ENCODE measurements at places on chromosomes 1 and 21.

DNA sequence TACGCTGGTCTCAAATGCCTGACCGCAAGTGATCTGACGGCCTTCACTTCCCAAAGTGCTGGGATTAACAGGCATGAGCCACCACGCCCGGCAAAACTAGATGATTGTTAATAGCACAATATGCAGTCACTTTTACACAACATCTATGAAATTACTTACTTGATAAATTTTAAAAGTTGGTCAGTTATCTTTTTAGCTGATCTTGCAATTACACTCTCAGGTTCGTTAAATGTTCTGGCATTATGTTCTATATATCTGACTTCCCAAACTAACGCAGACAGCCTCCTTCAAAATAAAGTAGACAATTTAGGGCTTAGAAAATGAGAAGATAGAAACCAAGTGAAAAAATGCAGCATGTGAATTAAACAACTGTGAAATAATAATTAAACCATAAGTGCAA is 31.8 kb upstream of the PSMG1 start:
- no peak overlapping the region for H3K27ac ChIP-seq
- DNase-seq: no peak
- peaks cover 45% of the 10 kb centered on the region for H3K36me3 ChIP-seq
- no peaks in the 10 kb centered on the region for H3K27me3 ChIP-seq
- H3K4me1 ChIP-seq: peaks cover 9% of the 10 kb centered on the region

DNA sequence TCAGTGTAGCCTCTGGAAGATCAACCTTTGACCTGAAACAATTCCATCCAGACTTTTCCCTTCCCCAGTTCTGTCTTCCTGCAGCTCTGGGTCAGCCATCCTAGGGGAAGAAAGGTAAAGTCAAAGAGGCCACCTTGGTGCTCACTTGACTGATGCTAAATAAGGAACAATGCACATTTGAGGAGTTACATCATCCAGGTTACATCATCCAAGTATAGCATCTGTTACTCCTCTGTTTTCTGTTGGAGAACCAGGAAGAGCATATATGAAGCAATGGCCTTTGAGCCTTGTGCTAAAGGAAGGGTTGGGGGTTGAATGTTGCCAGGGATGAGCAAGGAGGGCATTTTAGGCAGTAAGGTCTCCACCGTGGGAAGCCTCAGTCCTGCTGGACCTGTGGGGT is 3.1 kb upstream of the DSCAM start:
- H3K27me3 ChIP-seq: peaks cover 7% of the 10 kb centered on the region
- no peaks in the 10 kb centered on the region for H3K36me3 ChIP-seq
- H3K4me3 ChIP-seq: no peak overlapping the region
- no peaks in the 10 kb centered on the region for H3K4me1 ChIP-seq

- no peak overlapping the region for H3K27ac ChIP-seq
- peaks cover 3% of the 10 kb centered on the region for H3K27me3 ChIP-seq
- DNase-seq: peak; percentile 27
- H3K4me3 ChIP-seq: no peak overlapping the region
- no peaks in the 10 kb centered on the region for H3K36me3 ChIP-seq
- H3K4me1 ChIP-seq: peaks cover 9% of the 10 kb centered on the region
These were observed 9.9 kb upstream of the ETV3 start for GRCh38 chr1:157147906-157148700.

DNA sequence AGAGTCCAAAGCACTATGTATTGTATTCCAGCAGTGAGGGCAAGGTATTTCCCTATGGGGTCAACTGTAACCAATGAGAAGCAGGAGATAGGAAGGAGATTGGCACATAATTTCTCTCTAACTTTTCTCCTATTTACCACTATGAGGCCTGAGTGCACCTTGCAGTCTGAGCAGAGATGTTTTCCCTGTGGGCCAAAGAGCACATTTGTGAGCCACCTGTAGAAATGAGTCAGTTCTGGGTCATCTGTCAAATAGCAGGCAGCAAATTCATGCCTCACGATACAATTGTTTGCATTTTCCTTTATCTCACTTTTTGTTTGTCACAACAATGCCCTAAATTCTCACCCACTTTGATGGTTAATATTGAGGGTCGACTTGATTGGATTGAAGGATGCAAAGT is 547.2 kb upstream of the NCAM2 start:
- H3K27me3 ChIP-seq: no peaks in the 10 kb centered on the region
- no peaks in the 10 kb centered on the region for H3K36me3 ChIP-seq
- H3K27ac ChIP-seq: no peak overlapping the region
- no peak overlapping the region for H3K4me3 ChIP-seq

GRCh38 chr1:54481201-54481884 is 66.7 kb upstream of the ACOT11 start:
- no peak overlapping the region for H3K4me3 ChIP-seq
- peaks cover 2% of the 10 kb centered on the region for H3K27me3 ChIP-seq
- no peak overlapping the region for H3K27ac ChIP-seq
- H3K4me1 ChIP-seq: peaks cover 15% of the 10 kb centered on the region
- DNase-seq: no peak
- H3K36me3 ChIP-seq: no peaks in the 10 kb centered on the region

DNA sequence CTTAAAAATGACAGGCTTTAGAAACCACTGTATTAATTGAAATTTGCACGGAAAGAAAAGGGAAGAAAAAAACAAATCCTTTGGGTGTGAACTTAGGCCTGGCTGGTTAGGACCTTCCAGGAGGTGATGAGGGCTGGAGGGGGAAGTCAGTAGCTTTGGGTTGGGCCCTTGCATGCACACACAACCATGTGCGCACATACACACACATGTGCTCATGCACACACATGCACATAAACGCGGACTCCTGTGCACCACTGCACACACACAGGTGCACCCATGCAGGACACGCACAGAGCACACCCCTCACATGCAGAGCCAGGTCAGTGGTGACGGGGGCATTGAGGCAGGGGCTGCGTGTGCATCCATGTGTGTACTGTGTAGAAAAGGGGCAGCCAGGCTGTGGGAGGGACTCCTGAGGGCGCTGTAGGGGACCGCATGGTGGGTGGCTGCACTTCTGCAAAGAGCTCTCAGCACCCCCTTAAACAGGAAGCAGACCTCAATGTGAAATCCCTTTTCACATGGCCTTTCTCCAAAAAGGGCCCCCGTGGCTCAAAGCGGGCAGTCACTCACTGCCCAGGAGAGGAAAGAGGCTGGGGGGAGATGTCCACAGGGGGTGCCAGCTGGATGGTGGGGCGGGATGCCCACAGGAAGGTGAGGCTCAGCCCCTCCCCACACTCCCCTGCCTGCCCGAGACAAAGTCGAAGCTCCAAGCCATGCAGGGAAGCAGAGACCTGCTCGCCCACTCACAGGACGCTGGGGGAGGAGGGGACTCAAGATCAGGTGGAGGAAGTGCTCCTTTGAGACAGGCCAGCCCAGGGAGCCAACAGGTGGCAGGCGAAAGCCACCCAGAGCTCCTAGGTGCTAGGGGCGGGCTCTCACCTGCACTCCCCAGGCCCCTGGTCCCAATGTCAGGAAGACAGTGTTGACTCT is 95.2 kb downstream of the ITPKB start:
- H3K27me3 ChIP-seq: no peaks in the 10 kb centered on the region
- no peak overlapping the region for H3K4me3 ChIP-seq
- H3K27ac ChIP-seq: peak overlapping the region; percentile 80

GRCh38 chr1:100323419-100324106 is 28.7 kb upstream of the CDC14A start:
- no peaks in the 10 kb centered on the region for H3K36me3 ChIP-seq
- no peaks in the 10 kb centered on the region for H3K4me1 ChIP-seq
- no peak overlapping the region for H3K27ac ChIP-seq
- no peak for DNase-seq
- no peak overlapping the region for H3K4me3 ChIP-seq
- no peaks in the 10 kb centered on the region for H3K27me3 ChIP-seq

DNA sequence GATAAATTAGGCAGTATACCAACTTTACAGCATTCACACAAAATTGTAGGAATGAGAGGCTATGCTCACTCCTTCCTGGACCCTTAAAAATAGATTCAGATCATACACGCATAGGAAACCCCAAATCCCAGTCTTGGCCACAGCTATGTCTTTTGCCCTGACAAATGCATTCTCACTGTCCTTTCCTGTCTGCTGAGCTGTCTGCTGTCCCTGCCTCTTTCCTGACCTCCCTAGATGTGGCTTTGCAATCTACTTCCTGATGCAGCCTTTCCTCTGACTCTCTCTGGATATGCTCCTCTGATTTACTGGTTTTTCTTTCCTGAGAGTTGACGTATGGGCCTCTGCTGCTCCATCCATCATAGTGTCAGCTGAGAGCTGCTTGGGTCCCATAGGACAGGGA is 59.8 kb upstream of the SLC35F3 start:
- no peaks in the 10 kb centered on the region for H3K27me3 ChIP-seq
- peak overlapping the region; percentile 85 for H3K27ac ChIP-seq
- peaks cover 25% of the 10 kb centered on the region for H3K4me1 ChIP-seq
- no peak overlapping the region for H3K4me3 ChIP-seq
- peak; percentile 35 for DNase-seq

DNA sequence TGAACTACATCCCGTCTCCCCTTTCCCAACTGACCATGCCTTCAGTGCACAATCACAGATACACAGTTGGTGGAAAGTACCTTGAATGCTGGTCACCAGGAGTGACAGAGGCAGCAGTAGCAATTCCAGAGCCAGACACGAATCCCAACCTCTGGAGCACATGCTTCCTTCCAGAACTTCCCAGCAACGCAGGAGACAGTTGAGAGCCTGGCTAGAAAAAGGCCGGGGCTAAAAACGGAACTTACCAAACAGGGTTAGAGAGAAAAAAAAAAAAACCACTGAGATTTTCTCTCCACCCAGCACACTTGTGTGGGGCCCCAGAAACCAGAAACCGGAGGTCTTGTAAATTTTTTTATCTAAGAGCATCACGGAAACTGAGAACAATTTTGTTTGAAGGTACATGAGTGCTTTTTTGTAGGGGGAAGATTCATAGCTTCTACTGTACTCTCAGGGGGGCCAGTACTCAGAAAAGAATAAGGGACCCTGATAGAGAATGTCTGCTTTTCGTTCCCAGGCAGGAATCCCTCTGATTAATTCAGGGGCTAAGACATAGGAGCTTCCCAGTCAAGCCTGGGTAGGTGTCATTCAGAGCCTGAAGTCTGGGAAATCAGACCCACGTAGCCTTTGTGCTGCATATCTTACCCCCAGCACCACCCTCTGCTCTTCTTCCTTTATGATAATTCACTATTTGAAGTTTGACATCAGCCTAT is at the start of gene CD48:
Gene CD48, minus strand, starts transcription at position 221 of the 710 bp plus-strand sequence. Its CDS starts 59 bp downstream, at position 162.
- H3K4me1 ChIP-seq: no peaks in the 10 kb centered on the region
- H3K27ac ChIP-seq: no peak within 1 kb of the TSS
- H3K36me3 ChIP-seq: no peaks in the 10 kb centered on the region
- H3K27me3 ChIP-seq: 0 out of 2 replicates have a peak, but pooled peaks cover under 1% of the 10 kb centered on the region

- no peaks in the 10 kb centered on the region for H3K36me3 ChIP-seq
- peaks cover 10% of the 10 kb centered on the region for H3K4me1 ChIP-seq
- DNase-seq: no peak
- H3K4me3 ChIP-seq: no peak overlapping the region
These were observed 67.9 kb downstream of the CYYR1 start for GRCh38 chr21:26505211-26505610.

DNA sequence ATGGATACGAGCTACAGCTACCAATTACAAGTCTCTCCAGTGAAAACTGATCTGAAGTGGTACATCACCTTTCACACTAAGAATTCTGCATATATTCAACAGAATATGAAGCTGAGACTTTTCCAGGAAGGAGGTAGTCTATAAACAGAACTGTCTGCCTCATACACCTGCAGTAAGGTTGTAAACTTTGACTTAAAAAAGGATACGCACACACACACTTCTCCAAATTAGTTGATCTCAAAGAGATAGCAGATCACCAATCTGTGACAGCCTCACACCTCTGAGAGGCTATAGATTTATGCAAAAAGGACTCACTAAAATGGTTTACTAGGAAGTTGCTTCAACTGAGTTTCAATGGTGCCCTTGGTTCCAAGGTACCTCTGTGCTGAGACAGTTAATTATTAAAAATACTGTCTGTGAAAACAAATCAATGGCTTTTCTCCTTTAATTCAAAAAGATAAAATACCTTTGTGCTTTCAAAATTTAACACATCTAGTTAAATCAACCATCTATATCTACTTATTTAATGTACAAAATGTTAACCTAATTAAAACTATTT is 17.9 kb downstream of the ELK4 start:
- H3K27me3 ChIP-seq: no peaks in the 10 kb centered on the region
- no peak overlapping the region for H3K27ac ChIP-seq
- no peak for DNase-seq
- no peak overlapping the region for H3K4me3 ChIP-seq
- no peaks in the 10 kb centered on the region for H3K4me1 ChIP-seq
- H3K36me3 ChIP-seq: peaks cover 63% of the 10 kb centered on the region

GRCh38 chr1:192545896-192546521 is 29.6 kb upstream of the RGS1 start:
- no peak overlapping the region for H3K4me3 ChIP-seq
- DNase-seq: no peak
- H3K4me1 ChIP-seq: 0 out of 2 replicates have a peak, but pooled peaks cover 2% of the 10 kb centered on the region
- H3K36me3 ChIP-seq: no peaks in the 10 kb centered on the region
- no peak overlapping the region for H3K27ac ChIP-seq

- no peaks in the 10 kb centered on the region for H3K36me3 ChIP-seq
- no peak for DNase-seq
- H3K27me3 ChIP-seq: no peaks in the 10 kb centered on the region
- no peak overlapping the region for H3K27ac ChIP-seq
- H3K4me3 ChIP-seq: no peak overlapping the region
- H3K4me1 ChIP-seq: no peaks in the 10 kb centered on the region
These were observed 393 bp downstream of the ELAPOR1 start for GRCh38 chr1:109114342-109114674.

DNA sequence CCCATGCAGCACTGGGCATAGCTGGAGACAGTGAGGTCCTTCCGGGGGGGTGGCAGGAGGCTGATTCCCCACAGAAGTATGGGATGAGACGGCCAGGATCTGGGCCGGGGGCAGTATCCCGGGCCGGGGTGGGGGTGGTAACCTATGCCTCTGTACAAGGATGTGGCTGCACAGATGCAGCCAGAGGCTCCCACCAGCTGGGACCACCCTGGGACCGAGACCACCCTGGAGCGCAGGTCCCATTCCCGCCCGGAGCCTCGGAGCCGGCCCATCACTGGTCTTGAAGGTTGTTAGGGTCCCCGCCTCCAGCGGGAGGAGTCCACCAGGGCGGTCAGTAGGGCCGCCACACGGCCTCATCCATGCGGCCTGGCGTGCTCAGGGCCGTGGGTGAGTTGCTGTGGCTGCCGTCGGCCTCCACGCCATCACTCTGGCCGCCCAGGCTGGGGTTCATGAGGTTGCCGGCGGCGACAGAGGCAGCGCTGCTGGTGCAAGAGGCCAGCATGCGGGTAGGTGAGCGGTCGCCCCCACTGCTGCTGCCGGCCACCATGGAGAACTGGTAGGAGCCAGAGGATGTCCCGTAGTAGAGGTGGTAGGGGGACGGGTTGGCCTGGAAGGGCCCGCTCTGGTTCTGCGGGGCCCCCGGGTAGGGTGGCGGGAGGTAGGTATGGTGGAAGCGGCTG is 28.1 kb downstream of the RUNX3 start:
- H3K36me3 ChIP-seq: no peaks in the 10 kb centered on the region
- no peak overlapping the region for H3K27ac ChIP-seq
- peaks cover 45% of the 10 kb centered on the region for H3K27me3 ChIP-seq
- DNase-seq: no peak

- peaks cover 4% of the 10 kb centered on the region for H3K27me3 ChIP-seq
- no peak overlapping the region for H3K4me3 ChIP-seq
- no peak overlapping the region for H3K27ac ChIP-seq
- no peaks in the 10 kb centered on the region for H3K36me3 ChIP-seq
- H3K4me1 ChIP-seq: peaks cover 22% of the 10 kb centered on the region
- DNase-seq: peak; percentile 68
These were observed 43.5 kb upstream of the RAB4A start for GRCh38 chr1:229227298-229227919.
